Skeletal muscle tissue (tissue), 5 donors: ENCODE measurements at places on chromosomes 1 and 21. TPM values are rescaled to one million over a fixed set of nuclear protein-coding genes. Genes with fewer than 3 reads are reported as not detected.

Gene UBL4B
- total RNA-seq: not detected

Gene KCNE2
- 1.6 TPM for total RNA-seq

Gene DDX20
- total RNA-seq: 12.0 TPM

Gene CDK18
- 3.7 TPM for total RNA-seq

Gene F13B
- total RNA-seq: not detected

Gene KRTAP15-1
- not detected for total RNA-seq

Gene KPNA6
- 17.7 TPM for total RNA-seq

Gene ASCL5
- total RNA-seq: not detected

Gene C4BPA
- total RNA-seq: 0.52 TPM

Gene DEPDC1
- total RNA-seq: 3.1 TPM

Gene WNT3A
- not detected for total RNA-seq

Gene LIPI
- not detected for total RNA-seq
